ENCODE measurements at places on chromosomes 7 and 10.

- no peak for DNase-seq
These were observed 1.3 kb downstream of the CNNM1 start for GRCh38 chr10:99330347-99330924.

DNA sequence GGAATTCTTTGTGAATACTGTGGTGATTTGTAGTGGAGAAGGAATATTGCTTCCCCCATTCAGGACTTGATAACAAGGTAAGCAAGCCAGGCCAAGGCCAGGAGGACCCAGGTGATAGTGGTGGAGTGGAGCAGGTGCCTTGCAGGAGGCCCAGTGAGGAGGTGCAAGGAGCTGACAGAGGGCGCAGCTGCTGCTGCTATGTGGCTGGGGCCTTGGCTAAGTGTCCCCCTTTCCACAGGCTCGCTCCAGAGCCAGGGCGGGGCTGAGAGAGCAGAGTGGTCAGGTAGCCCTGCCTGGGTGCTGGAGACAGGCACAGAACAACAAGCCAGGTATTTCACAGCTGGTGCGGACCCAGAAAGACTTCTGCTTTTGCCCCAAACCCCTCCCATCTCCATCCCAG lies 162.9 kb downstream of the EGFR start:
- DNase-seq: no peak

- peak; percentile 68 for DNase-seq
These were observed 50.6 kb upstream of the AGBL3 start for GRCh38 chr7:134935701-134936100.

- DNase-seq: no peak
These were observed 23.4 kb downstream of the ENTPD7 start for GRCh38 chr10:99682752-99683151.

DNA sequence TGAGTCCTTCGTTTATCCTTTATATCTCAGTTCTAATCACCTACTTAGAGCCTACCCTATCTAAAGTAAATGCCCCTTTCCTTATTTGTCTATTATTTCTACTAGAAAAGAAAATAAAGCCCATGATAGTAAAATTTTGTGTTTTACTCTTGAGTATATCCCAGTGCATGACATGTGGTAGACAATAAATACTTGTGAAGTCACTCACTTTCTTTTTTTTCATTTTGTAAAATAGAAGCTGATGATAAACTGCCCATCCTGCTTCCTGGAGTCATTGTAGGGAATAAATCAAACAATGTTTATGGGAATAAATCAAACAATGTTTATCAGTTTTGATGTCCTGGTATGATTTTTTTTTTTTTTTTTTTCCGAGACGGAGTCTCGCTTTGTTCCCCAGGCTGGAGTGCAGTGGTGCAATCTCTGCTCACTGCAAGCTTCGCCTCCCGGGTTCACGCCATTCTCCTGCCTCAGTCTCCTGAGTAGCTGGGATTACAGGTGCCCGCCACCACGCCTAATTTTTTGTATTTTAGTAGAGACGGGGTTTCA lies 36.1 kb downstream of the BTRC start:
- DNase-seq: no peak

DNA sequence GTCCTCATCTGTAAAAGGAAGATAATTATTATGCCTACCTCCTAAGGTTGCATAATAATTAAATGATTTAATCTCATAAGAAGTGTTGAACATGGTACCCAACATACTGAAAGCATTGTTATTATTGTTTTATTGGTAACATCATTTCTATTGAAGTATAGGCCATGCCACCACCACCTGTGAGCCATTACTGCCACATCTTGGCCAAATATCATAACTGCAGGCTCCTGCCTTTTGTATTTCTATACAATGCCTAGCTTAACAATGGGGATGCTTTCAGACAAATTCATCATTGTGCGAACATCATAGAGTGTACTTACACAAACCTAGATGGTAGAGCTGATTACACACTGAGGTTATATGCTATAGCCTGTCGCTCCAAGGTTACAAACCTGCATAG lies 61.1 kb upstream of the NPSR1 start:
- DNase-seq: no peak

- peak; percentile 62 for DNase-seq
These were observed 26.2 kb upstream of the PRPF18 start for GRCh38 chr10:13560597-13560996.

- DNase-seq: peak; percentile 81
These were observed 15.6 kb downstream of the SNX10 start for GRCh38 chr7:26307226-26307625.

DNA sequence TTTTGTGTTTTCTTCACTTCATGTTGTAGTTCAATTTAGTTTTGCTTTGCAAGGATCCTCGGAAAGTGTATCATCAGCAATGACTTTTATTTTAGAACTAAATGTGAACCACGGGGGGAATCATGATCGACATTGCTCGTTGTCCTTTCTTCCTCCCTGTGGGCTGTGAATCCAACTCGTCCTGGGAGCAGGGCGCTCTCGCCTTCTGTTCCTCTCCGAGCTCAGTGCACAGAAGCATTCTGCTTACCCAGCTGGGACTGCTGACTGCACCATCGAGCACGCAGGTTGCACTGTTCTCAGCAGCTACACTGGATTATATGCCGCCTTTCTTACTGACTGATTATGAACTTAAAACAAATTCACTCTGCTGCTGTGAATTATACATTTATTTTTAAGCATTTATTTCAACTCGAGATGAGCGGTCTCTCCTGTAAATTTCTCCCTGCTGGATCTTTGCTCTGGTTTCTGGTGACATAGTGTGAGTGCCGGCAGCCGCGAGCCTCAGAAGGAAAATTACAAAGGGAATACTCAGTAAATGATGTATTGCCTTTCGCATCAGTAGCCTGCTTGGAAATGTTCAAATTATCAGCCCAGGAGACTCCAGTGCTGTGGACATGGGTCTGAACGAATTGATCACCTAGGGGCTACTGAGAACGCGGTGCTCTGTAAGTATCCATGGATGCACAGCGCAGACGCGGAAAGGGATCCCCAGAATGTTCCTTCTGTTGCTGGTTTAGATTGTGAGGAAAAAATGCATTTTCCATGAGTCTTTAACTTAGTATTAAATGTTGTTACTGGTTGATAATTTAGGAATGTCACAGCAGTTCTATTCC lies 92.6 kb downstream of the PTPRE start:
- no peak for DNase-seq

- peak; percentile 75 for DNase-seq
These were observed 5.8 kb downstream of the ZNF365 start for GRCh38 chr10:62380016-62380415.

DNA sequence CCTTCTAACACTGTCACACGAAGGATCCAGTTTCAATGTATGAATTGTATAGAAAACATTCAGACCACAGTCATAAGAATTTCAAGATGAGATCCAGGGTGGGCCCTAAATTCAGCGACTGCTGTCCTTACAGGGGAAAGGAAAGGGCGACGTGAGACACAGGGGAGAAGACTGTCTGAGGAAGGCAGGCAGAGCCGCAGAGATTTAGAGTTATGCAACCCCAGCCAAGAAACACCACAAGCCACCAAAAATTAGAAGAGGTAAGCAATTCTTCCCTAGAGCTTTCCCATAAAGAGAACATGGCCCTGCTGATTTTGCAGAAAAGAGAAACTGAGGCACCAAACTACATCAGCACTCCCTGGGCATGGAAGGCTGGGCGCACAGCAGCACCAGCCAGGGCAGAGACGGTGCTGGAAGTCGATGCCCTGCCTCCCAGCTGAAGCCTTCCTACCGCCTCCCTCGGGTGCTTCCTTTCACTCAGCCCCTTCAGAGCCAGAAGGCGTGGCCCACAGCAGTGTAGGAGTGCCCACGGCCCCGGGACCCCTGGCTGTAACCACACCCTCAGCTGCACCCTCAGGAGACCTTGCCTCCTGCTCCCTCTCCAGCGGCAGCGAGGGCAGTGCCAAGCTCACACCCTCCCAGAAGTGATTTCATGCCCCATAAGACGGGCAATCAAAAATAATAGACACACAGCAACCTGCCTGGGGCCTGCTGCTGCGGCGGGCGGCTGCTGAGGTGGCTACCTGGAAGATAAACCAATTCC lies 81.0 kb upstream of the LRRC4 start:
- DNase-seq: no peak

DNA sequence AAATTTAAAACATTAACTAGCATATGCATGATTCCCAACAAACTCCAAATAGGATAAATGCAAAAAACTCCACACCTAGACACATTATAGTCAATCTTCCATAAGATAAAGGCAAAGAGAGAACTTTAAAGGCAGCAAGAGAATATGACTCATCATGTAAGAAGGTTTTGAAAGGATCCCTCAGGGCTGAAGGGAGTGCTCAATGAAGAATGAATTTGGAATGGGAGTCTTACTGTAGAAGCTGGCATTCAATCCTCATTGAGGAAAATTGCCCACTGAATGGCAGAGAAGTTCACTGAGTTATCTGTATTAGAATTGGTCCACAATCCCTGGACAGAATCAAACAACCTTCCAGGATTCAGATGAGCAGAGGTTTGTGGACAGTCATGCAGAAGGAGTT lies 26.1 kb upstream of the ZNF365 start:
- DNase-seq: no peak

DNA sequence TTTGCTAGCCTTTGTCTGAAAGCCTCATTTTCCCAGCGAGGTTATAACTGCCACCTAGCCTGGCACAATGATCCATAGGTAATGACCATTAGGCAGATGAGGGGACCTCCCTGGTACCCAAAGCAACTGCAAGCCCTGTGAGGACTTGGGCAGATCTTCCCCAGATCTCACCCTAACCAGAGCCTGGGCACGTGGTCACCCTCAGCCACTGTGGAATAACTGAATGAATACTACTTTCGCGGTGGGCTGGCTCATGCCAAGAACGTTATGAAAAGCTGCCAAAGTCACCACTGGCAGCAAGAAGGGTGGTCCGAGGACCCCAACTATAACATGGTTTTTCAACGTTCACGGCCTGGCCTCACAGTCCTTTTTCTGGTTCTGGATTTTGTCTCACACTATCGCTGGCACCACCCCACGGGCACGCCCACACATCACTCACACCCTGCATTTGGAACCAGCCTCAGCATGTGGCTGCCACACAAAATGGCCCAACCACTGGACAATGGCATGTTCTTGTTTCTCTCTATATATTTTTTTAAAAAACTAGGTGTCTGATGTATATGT lies 3.4 kb downstream of the PRKAG2 start:
- DNase-seq: no peak

DNA sequence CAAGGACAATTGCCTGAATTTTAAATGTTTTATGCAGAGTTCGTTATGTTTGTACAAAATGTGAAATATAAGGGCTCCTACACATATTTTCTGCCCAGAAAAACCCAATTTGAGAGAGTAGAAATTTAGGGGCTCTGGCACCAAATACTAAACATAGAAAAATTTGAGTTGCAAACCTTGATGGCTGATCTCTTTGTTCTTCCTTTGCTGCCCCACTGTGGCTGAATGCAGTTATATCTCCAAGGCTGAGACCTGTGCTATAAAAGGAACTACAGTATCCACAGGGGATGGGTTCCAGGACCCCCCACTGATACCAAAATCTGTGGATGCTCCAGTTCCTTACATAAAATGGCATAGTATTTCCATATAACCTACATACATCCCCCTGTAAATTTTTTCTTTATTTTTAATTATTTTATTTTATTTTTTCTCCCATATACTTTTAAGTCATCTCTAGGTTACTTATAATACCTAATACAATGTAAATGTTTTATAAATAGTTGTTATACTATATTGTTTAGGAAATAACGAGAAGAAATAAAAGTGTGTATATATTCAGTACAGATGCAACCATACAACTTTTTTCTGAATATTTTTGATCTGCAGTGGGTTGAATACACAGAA lies 22.5 kb downstream of the CFAP43 start:
- DNase-seq: peak; percentile 50

- DNase-seq: no peak
These were observed 28.0 kb upstream of the VSIR start for GRCh38 chr10:71801361-71801760.

DNA sequence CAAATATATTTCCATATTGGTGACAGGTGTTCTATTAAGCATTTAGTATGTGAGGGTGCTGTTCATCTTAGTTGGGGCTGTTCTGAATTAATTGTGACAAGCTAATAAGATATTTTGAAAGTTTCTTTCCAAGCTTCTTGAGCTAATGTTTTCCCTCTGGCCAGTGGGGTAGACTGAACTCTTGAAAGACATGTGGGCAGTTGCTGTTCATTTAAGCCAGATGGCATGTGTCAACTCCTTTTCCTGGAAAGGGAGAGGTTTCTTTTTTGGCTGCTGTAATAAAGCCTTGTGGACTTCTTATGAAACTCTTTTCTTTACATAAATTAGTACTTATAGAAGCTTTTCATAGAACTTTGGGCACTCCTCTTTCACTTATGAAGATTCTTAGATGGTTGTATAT lies 21.7 kb downstream of the RAB18 start:
- DNase-seq: peak; percentile 76

DNA sequence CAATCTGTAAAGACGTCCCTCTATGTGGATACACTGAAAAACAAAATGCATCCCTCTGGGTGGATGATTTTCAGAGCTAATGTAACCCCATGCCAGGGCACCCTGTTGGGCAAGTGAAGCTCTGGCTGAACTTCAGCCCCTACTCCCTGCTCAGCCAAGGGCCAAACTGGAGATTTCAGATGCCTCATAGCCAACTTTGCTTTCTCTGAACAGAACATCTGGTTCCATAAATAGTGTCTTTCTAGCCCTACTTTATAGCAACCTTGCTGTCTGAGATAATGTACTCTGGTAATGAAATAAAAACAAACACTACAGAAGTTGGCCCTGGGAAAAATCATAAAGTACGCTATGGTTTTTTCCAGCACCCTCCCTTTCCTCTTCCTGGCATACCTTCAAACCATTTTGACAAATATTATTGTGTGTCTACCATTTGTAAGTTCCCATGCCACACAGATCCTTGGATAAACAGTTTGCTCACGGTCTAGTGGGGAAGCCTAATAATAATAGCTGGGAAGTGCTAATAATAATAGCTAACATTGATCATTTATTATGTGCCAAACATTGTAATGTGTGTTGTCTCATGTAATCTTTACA lies 3.4 kb downstream of the ENTPD1 start:
- no peak for DNase-seq

- no peak for DNase-seq
These were observed 704 bp upstream of the ANTXRL start for GRCh38 chr10:46285966-46286620.

DNA sequence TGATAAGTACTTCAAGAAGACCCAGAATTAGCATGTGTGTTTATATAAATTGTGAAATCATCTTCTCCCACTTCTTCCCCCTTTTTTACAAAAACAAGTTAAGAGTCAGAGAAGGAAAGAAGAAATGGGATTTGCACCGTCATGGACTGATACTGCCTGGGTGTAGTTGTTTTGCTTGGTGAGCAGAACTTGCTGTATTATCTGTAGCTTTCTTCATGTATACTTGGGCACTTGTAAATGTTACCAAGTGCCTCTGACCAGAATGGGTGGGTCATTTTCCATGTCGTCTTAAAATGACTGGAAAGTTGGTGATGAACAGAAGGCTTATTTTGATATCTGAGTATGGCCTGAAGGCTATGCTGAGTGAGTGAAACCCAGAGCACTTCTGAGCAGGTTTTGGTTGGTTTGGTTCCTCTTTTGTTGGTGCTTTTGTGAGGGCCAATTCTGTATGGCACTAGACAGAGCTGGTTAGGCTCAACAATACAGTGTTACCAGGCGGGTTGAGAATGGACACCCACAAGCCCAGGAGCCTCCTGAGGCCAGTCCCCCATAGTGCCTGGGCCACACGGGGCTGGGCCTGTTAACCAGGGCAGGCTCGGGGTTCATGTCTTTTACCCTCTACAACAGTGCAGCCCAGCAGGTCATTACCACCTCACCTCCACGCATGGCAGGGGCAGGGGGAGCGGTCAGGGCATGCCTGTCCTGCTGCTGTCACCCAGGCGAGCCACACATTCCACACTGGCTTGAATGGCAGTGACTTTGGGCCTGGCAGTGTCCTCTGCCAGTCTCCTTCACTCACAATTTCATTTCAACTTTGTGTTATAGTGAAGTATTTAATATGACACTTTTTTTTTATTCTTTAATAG lies 115.1 kb downstream of the CCNY start:
- DNase-seq: peak; percentile 17
